ENCODE measurements at places on chromosomes 13 and 19.

GRCh38 chr13:50893211-50893852 is 16.3 kb upstream of the RNASEH2B start:
- no peak for DNase-seq

DNA sequence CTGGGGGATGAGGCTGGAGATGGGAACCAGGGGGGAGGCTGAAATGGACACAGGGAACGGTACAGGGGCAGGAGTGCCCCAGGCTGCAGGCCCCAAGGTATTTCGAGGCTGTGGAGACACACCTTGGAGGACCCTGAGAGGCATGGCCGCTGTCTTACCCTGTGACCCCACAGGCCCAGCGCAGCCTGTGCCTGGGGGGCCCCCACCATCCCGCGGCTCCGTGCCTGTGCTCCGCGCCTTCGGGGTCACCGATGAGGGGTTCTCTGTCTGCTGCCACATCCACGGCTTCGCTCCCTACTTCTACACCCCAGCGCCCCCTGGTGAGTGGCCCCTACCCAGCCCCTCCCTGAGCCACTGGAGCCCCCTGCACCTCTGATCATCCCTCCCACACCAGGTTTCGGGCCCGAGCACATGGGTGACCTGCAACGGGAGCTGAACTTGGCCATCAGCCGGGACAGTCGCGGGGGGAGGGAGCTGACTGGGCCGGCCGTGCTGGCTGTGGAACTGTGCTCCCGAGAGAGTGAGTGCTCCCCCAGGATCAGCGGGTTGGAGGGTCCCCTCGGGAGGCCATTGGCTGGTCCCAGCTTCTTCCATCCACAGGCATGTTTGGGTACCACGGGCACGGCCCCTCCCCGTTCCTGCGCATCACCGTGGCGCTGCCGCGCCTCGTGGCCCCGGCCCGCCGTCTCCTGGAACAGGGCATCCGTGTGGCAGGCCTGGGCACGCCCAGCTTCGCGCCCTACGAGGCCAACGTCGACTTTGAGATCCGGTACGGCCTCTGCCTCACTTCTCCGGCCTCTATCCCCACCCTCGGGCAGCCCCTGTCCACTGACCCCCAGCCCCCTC is 16.9 kb upstream of the SPIB start:
- no peak for DNase-seq

- DNase-seq, result no peak
Observed at GRCh38 chr19:1882089-1882785, 3.1 kb downstream of the ABHD17A start.

DNA sequence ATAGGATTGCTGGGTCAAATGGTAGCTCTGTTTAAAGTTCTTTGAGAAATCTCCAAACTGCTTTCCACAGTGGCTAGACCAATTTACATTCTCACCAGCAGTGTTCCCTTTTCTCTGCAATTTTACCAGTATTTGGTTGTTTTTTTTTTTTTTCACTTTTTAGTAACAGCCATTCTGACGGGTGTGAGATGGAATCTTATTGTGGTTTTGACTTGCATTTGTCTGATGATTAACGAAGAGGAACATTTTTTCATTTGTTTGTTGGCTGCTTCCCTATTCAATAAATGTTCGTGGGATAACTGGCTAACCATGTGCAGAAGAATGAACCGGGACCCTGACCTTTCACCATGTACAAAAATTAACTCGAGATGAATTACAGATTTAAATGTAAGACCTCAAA is 31.2 kb downstream of the CYP4F2 start:
- no peak for DNase-seq

DNA sequence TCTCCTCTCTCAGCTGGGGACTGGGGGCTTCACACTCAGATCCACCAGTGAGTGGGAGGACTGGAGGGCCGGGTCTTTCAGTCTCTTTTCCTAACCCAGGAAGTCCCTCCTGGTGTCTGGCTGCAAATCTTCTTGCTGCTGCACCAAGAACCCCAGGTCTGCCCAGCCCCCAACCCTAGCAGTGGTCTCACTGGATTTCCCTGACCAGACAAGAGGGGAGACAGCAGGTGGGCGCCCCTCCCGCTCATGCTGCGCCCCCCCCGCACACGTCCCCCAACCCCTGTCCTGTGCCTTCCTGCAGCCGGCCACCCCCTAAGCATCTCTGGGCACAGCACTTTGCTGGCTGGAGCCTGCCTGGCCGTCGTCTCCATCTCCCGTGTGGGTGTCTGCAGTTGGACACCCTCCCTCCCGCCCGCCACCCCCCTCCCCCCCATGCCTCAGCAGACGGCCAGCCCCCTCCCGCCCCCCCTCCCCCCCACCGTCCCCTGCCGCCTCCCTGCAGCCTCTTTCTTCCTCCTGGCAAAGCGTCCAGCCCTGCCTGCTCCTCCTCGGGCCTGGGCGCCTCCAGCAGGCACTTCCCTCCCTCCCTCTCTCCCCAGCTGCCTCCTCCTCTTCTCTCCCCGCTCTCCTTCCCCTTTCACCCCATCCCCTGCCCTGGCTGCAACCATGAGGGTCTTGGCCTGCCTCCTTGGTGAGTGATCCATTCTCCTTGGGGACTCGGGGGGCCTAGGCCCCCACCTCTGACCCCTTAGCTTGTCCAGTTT is at the start of gene SSC5D:
TSS of gene SSC5D (plus strand) at position 513 of the 764 bp plus-strand sequence. CDS start at position 667, 154 bp downstream.
- DNase-seq, result no peak

- DNase-seq, result no peak
Observed at GRCh38 chr19:24029941-24030636, 56.9 kb upstream of the ZNF254 start.

GRCh38 chr13:109868578-109869311 is 82.4 kb upstream of the IRS2 start:
- no peak for DNase-seq

- no peak for DNase-seq
Observed at GRCh38 chr19:16325161-16325527, 518 bp downstream of the KLF2 start.

DNA sequence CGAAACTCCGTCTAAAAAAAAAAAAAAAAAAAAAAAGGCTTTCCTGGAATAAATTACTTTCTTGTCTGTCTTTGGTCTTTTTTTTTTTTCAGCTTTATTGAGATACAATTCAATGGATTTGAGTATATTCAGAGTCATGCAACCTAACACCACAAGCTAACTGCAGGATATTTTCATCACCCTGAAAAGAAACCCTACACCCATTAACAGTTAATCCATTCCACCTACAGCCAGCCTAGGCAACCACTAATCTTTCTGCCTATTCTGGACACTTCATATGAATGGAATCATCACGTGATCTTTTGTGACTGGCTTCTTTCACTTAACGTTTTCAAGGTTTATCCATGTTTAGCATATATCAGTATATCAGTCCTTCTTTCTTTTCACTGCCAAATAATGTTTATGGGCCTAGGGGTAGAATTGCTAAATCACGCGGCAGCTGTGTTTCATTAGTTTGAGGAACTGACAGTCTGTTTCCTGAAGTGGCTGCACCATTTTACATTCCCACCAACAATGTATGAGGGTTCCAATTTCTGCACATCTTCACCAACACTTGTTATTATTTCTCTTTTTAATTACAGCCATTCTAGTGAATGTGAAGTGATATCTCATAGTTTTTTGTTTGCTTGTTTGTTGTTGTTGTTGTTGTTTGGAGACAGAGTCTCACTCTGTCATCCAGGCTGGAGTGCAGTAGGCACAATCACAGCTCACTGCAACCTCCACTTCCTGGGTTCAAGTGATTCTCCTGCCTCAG is 19.9 kb downstream of the LRFN3 start:
- DNase-seq, result no peak

DNA sequence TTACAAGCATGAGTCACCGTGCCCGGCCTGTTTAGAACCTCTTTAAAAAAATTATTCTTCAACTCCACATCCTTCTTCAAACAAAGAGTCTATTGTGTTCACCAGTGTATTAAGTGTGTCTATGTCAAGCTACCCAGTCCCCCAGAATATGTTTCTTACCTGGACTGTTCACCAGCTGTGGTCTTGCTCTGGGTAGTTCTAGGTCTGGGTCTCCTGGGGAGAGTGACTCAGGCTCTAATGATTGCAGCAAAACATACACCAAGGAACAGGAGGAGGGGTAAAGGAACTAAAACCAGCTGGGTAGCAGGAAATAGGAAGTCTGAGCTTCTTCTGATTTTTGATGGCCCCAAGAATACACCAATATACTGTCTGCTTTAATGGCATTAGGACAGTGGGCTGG is at the start of gene FPR1:
TSS of gene FPR1 (minus strand) at position 224 of the 400 bp plus-strand sequence. CDS start 4,884 bp downstream, outside the sequence.
- DNase-seq, result no peak

DNA sequence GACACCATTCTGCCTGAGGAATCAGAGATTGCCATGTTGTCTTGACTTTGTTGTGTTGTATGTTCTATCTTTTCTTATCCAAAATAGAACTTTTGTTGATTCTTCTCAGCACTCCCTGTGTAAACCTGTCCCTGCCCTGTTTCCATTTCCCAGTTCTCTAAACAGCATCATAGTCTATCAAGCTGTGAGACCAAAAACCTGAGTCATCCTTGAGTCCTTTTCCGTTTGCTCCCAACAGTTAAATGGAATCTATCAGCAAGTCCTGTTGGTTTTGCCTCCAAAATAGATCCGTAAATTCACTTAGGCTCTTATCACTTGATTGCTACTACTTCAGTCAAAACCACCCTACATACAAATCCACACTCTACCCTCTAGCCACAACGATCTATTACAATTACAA is 667.1 kb downstream of the PCDH9 start:
- DNase-seq, result no peak

GRCh38 chr19:15251749-15252397 is 19.6 kb upstream of the EPHX3 start:
- DNase-seq, result no peak

GRCh38 chr13:75372517-75372916 is 109.5 kb downstream of the TBC1D4 start:
- DNase-seq, result no peak

GRCh38 chr13:21059641-21060337 is 1.6 kb downstream of the LATS2 start:
- DNase-seq, result no peak

GRCh38 chr19:45484273-45484945 is 12.4 kb downstream of the RTN2 start:
- no peak for DNase-seq

DNA sequence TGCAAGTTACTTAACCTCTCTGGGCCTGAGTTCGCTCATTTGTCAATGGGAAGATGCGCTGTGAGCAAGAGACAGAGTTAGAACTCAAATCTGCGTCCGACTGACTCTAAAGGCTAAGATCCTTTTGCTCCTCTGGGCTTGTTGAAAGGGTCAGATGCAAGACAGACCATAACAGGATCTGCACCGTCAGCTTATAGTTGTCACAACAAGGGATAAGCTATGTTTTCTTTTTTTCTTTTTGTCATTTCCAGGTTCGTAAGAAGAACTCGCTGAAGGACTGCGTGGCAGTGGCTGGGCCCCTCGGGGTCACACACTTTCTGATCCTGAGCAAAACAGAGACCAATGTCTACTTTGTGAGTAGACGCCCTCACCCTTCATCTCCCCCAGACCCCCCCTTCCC is 1.1 kb downstream of the PPAN start:
- no peak for DNase-seq

GRCh38 chr13:95536632-95537241 is 15.8 kb upstream of the CLDN10 start:
- DNase-seq, result no peak

- DNase-seq, result no peak
Observed at GRCh38 chr13:70249332-70250064, 141.2 kb upstream of the KLHL1 start.

DNA sequence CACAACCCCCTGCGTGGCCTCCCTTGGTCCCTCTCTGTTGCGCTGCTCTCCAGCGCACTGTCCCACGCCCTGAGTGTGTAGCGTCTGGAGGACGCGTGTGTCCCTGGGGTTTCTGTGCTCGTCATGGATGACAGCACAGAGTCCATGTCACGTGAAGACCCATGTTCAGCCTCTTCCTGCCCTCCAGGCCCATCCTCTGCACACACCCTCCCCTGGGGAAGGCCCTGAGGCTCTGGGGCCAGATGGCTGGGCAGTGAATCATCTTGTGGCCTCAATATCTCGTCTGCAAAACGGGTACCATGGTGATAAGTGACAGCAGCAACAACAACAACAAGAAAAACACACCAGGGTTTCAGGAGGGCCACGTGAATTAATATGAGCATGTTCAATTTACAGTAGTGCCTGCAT is 71.5 kb upstream of the ARHGEF7 start:
- no peak for DNase-seq

GRCh38 chr19:41356984-41357739 is 3.4 kb upstream of the TGFB1 start:
- DNase-seq, result no peak

DNA sequence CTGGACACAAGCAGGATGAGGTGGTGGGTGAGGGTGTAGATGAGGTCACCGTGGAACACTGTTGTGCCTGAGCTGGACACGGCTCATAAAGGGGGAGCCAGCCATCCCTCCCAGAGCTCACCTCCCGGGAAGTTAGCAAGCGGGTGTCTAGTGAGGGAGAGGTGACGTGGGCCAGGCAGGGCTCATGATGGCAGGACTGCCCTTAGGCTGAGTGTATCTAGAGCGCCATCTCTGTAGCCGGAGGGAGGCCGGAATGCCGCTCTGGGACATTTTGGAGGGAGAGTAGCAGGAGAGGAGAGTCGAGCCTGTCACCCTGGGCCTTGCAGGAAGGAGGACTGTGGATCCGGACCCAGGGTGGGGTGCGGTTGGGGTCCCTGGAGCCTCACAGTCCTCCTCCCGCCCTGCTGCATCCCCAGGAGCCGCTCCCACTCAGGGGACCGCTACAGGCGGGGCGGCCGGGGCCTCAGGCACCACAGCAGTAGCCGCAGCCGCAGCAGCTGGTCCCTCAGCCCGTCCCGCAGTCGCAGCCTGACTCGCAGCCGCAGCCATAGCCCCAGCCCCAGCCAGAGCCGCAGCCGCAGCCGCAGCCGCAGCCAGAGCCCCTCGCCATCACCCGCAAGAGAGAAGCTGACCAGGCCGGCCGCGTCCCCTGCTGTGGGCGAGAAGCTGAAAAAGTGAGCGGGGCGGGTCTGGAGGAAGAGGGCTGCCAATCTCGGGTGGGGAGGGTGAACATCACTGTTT is 9.2 kb downstream of the ZNF296 start:
- DNase-seq, result no peak

- no peak for DNase-seq
Observed at GRCh38 chr13:59047546-59047945, 1116.2 kb downstream of the DIAPH3 start.

- DNase-seq, result no peak
Observed at GRCh38 chr13:97512732-97513131, 78.8 kb downstream of the RAP2A start.

DNA sequence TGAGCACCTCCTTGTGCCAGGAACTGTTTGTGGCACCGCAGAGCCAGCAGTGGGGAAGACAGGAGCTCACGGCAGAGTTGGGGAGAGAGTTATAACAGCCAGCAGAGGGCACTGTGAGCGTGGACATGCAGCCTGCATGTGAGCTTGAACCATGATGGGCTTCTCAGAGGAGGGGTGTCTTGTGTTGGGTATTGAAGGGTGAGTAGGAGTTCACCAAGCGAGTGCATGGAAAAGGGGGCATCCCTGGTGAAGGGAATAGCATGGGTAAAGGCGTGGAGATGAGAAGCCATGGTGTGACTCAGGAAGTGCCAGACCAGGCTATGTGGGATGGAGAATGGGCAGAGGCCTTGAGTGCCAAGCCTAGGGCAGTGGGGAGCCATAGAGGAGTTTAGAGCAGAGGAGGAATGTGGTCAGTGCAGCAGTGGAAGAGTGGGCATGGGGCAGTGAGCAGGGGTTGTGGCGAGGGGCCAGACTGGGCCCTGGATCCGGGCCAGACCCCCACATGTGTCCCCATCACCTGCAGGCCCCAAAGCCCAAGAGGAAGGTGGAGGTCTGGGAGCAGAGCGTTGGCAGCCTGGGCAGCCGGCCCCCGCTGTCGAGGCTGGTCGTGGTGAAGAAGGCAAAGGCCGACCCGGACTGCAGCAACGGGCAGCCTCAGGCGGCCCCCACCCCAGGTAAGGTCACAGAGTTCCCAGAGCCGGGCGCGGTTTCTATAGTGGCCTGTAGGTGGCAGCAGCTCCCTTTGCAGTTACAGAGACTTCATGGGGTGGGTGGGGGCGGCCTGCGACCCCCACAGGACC is 11.8 kb upstream of the SHD start:
- DNase-seq, result no peak
